ENCODE measurements at places on chromosomes 5 and 9.

GRCh38 chr5:167813389-167813788, 478.1 kb upstream of the WWC1 start:
- no peak for DNase-seq

DNA sequence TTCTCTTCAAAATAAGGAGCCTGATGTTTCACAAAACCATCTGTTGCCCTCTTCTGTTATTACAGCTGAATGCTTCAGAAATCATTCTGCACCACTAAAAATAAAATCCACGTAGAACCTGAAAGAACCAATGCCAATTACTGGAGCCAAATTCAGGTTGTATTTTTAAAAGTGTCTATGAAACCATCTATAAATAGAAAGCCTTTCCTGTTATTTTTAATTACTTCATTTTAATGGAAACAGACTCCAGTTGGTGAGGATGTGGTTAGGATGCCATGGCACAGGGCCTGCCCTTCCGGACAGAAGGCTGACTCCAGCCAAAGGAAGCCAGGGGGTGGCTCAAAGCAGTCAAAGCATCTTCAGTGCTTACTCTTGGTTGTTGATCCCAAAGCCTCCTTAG, 119.8 kb downstream of the TENT4A start:
- no peak for DNase-seq

DNA sequence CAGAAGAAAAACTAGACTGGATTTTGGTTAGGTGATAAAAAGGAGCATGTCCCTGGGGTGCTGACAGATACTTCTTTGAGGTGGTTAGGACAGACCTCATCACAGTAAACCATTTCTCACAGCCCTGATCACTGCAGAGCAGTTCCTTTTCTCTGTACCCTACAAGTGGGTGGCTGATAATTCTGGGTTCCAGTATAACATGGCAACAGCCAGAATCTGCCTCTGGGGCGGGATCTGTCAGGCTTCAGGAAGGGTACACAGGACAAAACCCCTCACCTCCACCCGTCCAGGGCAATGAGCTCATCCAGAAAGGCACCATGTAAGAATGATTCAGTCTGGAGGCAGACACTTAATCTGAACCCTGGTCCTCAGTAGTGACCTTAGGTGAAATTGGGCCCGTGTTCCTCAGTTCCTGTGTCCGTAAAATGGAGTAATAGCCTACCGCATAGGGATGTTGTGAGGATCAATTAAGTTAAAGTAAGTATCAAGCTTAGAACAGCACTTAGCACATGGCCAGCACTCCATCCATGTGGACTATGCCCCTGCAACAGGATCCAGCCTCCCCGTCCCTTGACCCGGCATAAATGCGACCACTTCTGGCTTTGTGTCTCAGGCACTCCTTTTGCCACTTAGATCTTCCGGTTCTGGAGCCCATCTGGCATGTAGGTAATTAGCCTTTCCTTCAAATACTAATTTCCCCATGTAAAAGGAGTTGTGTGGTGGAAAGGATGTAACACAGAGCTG, 129.2 kb downstream of the LHFPL2 start:
- DNase-seq = no peak

DNA sequence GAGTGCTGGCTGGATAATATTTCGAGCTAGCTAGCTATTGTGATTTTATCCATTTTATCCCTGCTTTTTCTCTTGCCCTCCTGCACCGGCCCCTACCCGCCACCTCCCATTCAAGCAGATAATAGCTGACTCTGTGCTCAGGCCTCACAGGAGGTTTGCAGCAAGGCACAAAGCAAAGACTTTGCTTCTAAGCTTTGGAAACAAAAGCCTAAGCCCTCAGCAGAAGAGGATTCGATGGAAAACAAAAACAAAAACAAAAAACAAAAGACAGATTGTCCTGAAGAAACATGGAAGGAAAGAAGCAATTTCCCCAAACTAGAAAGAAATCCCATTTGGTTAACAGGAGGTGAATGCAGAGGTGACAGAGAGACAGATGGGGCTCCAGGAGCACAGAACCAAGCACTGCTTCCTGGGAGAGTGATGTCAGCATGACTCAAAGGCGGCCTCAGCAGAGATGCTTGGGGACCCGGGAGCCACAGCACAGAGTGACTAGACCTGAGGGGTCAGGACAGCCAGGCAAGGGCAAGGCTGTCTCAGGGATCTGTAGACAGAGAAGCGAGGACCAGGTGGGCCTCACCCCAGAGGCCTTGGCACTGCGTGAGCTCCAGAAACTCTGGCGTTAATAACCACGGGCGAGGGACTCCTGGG, 28.4 kb downstream of the MTX3 start:
- DNase-seq = no peak

Measured in hematopoietic multipotent progenitor cell treated with erythropoietin and hydrocortisone succinate and interleukin-3 and kit ligand, for 17 days (in vitro differentiated cells).